T follicular helper cell (primary cell): ENCODE measurements at places on chromosomes 13 and 19.

DNA sequence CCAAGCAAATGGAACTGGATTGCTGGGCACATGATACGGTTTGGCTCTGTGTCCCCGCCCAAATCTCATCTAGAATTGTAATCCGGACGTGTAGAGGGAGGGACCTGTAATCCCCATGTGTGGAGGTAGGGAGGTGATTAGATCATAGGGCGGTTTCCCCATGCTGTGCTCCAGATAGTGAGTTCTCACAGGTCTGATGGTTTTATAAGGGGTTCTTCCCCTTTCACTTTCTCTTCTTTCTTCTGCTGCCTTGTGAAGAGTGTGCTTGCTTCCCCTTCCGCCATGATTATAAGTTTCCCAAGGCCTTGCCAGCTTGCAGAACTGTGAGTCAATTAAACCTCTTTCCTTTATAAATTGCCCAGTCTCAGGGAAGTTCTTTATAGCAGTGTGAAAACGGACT lies 32.6 kb upstream of the MTIF3 start:
- no peak for DNase-seq

DNA sequence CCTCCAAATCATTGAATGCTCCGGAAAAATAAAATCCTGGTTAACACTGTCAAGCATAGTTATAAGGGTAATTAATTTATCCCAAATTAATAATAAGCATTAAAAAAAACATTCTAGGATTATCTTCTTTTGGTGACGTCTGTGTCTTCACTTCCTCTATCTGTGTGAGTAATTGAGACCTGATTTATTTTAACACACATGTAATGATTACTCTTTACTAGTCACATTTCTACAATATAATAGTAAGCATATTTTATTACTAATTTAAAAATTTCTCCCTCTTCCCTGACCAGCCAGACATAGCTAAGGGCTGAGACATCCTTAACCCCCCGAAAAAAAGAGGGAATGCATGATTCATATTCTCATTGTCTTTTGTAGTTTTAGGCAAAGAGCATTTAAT lies 2.3 kb downstream of the FNDC3A start:
- DNase-seq, result no peak

- no peak for DNase-seq
Observed at GRCh38 chr13:110592665-110593064, 22.7 kb upstream of the NAXD start.

DNA sequence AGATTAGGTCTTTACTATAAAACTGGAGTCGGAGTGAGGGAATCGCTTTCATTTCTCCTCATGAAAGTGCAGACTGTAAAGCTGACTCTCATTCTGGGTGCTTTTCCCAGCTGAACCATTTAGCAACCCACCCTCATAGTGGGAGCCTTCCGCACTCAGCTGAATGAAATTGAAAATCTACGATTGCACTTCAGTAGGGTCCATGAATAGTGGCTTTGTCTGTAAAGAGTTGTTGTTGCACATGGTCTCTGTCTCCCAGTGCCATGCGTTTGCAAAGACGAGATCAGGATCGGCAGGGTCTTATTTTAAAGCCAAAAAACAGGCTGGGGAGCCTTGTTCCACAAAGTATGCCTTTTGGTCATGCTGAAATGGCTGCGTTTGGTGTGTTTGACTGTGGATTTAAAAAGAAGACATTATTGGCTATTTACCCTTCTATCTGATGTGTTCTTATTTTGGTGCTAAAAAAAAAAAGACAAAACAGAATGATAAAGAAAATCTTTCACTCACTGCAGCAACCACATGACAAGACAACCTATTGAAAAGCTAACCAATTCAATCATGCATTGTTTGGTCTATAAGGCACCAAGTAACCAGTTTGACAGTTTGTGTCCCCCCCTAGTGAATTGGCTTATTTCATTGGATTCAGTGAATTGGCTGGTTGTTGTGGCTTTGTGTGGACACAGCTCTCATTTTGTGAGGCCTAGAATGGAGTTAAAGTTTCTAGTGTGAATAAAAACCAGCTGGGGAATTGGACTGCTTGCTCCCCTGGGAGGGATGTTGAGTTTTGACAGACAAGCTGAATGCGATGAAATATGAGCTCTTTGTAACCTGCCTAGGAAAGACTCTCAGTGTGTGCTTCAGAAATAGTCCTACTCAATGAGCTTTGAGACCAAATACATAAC lies 65.6 kb downstream of the ARHGAP35 start:
- no peak for DNase-seq

DNA sequence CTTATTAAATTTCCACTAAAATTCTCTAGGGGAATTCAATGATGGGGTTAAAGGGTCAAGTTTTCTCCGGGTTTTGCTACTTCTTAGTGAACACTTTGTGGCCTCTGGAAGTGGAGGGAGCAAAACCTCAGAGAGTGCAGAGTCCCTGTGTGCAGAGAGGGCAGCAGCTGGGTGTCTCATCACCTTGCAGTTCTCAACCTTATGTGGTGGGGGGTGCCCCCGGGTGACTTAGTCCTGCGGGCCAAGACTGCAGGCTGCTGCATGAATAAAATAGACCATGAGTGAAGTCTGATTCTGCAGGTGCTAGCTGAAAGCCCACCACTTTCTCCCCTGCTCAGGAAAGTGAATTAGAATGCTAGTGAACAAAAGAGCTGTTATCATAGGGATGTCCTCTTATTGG lies 191.6 kb downstream of the DLEU7 start:
- no peak for DNase-seq

DNA sequence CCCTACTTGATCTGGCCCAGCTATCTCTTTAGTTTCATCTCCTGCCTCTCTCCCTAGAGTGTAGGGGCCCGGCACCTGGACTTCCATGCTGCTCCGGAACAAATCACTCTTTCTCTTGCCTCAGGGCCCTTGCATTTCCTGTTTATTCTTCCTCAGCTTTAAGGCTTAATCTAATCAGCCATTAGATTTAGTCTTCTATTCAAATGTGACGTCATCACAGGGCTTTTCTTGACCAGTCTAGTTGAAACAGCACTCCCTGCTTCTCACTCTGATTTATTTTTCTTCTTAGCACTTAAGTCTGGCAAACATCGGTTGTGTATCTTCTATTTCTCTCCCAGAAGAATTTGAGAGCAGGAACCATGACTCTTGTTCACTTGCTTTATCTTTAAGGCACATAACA lies 564.1 kb downstream of the EFNB2 start:
- DNase-seq, result no peak

- DNase-seq, result no peak
Observed at GRCh38 chr19:56118666-56119581, 2.2 kb downstream of the ZNF787 start.

DNA sequence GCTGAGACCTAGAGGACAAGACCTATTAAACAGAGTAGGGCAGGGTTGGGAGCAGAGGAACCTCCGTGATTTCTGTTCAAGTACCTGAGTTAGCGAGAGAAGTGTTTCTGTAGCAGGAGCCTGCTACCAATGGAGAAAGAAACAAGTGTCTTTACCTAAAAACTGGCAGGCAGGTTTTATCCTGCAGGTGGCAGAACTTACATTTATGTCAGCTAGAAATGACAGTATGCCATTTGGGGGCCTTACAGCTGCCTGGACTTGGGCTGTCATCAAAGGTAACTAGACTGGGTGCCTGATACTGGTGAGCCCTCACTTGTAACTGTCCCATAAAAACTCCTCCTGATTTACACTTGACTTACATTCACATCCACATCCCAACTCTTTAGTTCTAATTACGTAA lies 185.3 kb upstream of the MIR17HG start:
- DNase-seq, result no peak

- no peak for DNase-seq
Observed at GRCh38 chr13:30255696-30256095, 51.7 kb downstream of the KATNAL1 start.

DNA sequence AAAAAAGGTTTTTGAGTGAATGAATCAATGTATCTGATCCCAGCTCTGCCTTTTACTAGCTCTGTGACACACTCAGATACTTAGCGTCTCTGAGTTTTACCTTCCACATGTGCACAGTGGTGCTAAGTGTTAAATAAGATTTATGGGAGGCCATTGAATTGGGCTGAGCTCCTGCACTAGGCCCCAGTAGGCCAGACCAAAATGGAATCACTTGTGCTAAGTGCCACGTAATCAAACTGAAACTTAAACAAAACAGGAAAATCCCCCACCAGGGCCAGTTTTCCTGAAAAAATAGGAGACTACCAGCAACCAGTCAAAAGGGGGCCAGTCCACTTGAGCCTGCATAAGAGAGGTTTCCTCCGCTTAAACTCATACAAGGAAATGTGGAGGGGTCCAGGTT lies 40.9 kb downstream of the GJA3 start:
- DNase-seq, result no peak

- DNase-seq, result no peak
Observed at GRCh38 chr19:46984077-46985010, 35.3 kb upstream of the NPAS1 start.

GRCh38 chr19:20233105-20233504 lies 66.1 kb downstream of the ZNF486 start:
- DNase-seq, result no peak

GRCh38 chr19:11288349-11288748 lies 7.6 kb upstream of the TSPAN16 start:
- DNase-seq, result no peak

- DNase-seq, result no peak
Observed at GRCh38 chr19:55465460-55466240, 1.1 kb upstream of the C19orf85 start.

DNA sequence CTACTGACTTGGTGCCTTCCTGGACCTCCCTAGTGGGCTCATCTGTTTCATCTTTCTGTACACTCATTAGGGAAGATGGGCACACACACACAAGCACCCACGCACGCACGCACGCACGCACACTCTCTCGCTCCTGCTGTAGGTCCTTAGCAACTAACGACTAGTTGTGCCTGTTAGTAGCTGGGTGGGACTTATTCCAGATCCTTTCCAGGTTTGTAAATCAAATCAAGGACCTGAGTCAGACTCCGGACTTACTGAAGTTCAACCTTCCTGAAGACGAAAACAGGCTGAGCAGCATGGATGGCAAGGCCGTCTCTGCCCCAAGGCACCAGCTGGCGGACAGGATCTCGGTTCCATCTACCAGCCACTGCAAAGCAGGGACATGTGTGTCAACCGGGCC lies 76.2 kb downstream of the SLC15A1 start:
- no peak for DNase-seq

GRCh38 chr13:36436811-36437210 lies 4.5 kb downstream of the CCNA1 start:
- no peak for DNase-seq

DNA sequence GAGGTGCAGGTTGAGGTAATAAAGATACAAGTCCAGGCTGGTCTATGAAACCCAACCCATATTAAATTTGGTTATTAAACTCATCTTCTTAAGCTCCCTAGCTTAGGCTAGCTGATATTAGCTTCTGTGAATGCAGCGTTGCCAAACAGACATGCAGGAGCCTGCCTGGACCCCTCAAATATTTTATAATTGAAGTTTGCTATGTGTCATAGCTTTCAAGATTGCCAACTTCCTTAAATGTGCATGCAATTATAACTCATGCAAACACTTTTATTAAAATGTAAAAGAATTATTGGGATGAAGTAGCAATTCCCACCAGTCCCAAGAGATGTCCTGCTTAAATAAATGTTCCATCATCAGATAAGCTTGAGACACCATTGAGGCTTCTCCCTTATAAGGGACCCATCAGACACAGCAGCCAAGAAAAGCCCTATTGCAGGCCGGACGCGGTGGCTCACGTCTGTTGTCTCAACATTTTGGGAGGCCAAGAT lies 51.3 kb downstream of the MBNL2 start:
- DNase-seq, result no peak

DNA sequence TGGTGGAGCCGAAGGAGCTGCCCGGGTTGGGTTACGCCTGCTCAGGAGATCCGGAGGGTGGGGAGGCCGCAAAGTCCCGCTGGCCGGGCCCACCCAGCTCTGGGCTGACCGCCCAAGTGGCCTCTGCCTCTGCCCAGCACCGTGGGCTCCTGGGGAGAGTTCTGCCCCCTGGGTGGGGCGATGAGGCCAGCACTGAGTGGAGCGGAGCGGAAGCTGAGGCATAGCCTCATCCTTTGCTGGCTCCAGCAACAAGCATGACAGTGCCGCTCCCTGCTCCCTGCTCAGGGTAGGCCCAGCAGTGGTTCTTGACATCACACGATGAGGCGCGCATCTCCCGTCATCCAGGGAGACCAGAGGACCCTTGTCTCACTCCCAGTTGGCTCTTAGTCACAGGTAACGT lies 22.5 kb downstream of the CCDC8 start:
- no peak for DNase-seq

DNA sequence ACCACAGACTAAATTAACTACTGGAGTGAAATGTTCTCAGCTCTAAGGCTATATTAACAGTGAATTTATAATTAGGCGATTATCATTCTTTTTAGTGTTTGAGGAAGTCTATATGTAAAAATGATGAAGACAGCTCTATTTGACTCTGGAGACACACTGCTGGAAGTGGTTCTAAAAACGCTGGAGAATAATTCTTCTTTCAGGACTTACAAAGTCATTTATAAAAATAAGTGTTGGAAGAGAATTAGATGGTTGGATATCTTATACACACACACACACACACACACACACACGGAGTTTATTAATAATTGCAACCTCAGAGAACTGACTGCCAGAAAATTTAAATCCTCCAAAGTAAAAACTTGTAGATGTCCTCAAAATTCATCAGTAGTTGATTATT lies 1171.3 kb downstream of the EFNB2 start:
- DNase-seq, result no peak

DNA sequence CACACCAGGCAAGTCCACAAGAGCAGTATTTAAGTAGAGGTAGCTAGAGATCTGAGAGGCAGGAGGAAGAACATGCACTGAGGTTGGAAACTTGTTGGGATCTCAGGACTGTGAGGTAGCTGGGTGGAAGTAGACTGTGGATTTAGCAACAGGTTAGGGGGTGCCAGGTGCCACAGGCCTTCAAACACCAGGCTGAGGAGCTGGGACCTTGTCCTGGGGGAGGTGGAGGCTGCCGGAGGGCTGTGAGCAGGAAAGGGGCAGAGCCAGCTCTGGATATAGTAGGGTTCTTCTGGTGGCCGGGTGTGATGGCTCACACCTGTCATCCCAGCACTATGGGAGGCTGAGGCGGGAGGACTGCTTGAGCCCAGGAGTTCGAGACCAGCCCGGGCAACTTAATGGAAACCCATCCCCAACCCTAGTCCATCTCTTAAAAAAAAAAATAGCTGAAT lies 3.1 kb downstream of the FUZ start:
- DNase-seq, result no peak

GRCh38 chr13:94860981-94861407 lies 148.6 kb upstream of the SOX21 start:
- DNase-seq, result no peak

- DNase-seq, result peak; percentile 93
Observed at GRCh38 chr19:36915992-36916830, at the start of the genes ZNF568 and ZNF829. TSS of gene ZNF568 (plus strand) at chr19:36916332. CDS start at chr19:36922771, 6,439 bp downstream. TSS of gene ZNF829 (minus strand) at chr19:36916291. CDS start at chr19:36915167, 1,124 bp downstream.

- no peak for DNase-seq
Observed at GRCh38 chr19:33613620-33614000, 8.1 kb upstream of the CHST8 start.

GRCh38 chr13:94182185-94182761 lies 297.2 kb downstream of the DCT start:
- no peak for DNase-seq

- DNase-seq, result no peak
Observed at GRCh38 chr13:49759503-49759902, 33.0 kb downstream of the KPNA3 start.

GRCh38 chr13:112532837-112533745 lies 54.9 kb downstream of the TUBGCP3 start:
- no peak for DNase-seq

GRCh38 chr19:22622901-22623840 lies 11.0 kb upstream of the ZNF492 start:
- DNase-seq, result no peak
